ENCODE measurements at places on chromosomes 16 and 17.

DNA sequence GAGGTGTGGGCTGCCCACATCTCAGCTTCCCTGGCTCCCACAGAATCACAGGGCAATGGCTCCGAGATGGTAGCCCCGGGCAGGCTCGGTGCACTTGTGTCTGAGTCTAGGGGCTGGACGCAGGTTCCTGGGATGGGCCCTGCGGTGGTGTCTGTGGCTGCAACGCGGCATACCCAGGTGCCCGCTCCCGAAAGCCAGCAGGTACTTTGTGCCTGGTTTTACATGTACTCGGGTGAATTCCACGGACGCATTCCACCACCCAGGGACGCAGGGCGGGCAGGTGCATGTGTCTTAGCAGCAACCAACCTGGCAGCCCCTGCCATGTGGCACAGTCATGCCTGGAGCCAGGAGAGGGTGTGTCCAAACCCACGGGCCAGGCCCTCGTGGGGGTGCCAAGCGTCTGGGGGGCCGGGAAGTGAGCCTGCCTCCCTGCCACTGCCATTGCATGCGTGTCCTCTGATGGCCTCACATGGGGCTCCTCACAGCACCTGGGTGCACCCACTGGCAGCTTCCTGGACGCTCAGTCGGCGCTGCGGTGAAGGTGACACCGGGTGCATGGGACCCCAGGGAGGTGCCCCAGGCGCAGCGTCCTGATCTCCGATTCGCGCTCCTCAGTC is 4.4 kb upstream of the TMEM204 start:
- DNase-seq, result no peak

GRCh38 chr17:17874478-17874877 is 37.7 kb upstream of the SREBF1 start:
- no peak for DNase-seq

- DNase-seq, result no peak
Measured at GRCh38 chr17:3708366-3708765, 12.4 kb upstream of the P2RX5 start.

DNA sequence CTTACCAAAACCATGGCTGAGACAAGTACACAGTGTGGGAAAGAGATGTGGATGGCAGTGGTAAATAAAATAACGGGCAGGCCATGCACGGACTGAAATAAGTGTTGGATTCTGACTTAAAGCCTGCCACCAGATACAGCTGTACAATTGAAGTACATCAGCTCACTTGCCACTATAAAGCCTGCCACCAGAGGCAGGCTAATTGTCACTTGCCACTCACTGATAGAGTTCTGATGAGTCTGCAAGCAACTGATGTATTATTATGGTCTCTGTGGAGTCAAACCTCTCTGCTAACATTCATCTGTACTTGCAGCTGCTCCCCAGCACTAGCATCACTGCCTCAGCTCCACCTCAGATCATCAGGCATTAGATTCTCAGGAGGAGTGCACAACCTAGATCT is 93.0 kb downstream of the CYTH1 start:
- DNase-seq, result no peak

DNA sequence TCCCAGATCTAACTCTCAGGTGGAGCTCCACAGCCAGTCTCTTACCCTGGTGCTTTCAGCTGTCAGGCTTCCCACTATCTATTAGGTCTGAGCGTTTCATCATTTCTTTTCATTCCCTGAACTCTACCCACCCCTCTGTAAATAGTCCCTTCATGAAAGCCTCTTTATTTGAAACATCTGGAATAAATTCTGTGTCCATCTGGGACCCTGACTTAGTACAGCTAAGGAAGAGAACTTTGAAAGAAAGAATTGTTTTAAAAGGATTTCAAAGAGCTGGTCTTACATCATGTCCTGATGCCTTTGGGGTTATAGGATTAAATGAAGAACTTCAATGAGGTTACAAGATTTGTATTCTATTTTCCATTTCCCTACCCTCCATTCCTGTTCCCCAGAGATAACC is 388.5 kb upstream of the CA10 start:
- DNase-seq, result no peak

- peak; percentile 96 for DNase-seq
Measured at GRCh38 chr17:77778636-77779489, 179.6 kb upstream of the TNRC6C start.

GRCh38 chr17:49488612-49489011 is 6.5 kb upstream of the NGFR start:
- no peak for DNase-seq

GRCh38 chr16:10141671-10142070 is 40.6 kb downstream of the GRIN2A start:
- DNase-seq, result no peak

DNA sequence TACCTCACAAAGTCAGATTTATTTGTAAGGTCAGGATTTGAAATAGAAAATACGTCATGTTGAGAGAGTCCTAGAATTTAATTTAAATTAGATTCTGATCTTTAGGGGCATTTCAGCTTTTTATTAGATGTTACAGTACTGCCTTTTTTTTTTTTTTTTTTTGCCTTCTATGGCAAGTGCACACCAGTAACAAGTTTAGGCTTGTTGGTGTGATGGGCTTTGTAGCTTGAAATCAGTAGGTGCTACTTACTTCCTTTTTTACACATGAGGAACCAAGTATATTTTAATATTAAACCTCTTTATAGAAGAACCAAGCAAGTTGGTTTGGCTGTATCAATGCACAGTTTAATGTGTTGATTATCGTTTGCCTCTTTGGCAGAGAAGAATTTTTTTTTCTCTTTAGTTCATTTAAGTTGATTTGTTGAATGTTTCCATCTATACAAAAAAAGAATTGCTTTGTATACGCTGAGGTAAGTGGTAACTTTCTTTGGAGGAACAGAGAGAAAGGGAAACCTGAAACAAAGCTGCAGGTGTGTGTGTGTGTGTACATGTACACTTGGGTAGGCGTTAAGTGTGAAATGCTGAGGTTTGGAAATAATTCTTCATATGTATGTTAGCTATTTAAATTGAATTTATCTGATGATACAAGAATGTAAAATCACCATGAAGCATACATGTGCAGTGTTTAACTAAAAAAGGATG is 15.7 kb downstream of the RBL2 start:
- no peak for DNase-seq

- DNase-seq, result peak; percentile 61
Measured at GRCh38 chr17:2084036-2084765, 29.3 kb downstream of the HIC1 start.

DNA sequence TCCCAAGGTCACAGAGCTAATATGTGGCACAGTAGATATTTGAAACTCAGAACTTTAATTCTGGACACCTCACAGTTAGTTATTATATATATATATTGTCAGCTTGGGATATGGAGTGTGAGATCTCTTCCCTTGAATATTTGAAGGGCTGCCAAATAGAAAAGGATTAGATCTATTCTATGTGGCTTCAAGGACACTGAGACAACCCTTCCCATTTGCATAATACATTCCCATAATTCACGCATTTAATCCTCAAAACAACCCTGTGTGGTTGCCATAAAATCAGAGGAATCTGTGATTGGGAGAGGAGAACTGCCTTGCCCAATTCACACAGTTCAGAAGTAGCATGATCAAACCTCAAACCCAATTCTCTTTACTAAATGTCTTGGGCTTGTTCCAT is 365.8 kb upstream of the DYNLRB2 start:
- no peak for DNase-seq

GRCh38 chr17:61568219-61569072 is 22.6 kb downstream of the NACA2 start:
- no peak for DNase-seq

GRCh38 chr17:45077643-45078042 is 16.5 kb downstream of the NMT1 start:
- no peak for DNase-seq

DNA sequence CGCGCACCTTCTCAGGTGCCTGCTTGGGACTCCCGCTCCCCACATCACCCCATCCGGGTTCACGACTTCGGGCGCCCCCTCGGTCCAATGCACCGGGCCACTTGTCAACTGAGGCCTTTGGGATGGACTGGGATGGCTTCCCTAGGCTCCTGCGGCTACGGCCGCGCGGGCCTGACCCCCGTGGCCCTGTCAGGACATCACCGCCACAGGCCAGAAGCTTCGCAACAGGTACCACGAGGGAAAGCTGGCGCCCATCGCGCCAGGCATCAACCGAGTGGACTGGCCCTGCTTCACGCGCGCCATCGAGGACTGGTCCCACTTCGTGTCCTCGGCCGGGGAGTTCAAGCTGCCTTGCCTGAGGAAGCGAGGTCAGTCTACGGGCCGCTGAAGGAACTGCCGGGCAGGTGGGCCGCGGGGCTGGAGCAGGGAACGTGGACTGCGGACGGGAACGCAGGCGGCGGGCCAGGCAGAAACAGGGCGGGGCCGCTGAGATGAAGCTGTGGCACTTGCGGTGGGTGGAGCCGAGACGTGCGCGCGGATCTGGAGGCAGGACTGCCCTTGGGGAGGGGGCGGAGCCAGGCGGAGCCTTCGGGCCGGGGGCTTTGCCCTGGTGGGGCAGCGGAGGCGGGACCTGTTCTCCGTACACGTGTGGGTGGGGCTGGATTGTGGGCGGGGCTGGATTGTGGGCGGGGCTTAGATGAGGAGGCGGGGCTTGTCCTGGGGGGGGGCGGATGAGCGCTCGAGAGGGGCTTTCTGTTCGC is 13.7 kb upstream of the CNGB1 start:
- peak; percentile 96 for DNase-seq

GRCh38 chr17:50834429-50835300 is 721 bp upstream of the WFIKKN2 start:
- no peak for DNase-seq

DNA sequence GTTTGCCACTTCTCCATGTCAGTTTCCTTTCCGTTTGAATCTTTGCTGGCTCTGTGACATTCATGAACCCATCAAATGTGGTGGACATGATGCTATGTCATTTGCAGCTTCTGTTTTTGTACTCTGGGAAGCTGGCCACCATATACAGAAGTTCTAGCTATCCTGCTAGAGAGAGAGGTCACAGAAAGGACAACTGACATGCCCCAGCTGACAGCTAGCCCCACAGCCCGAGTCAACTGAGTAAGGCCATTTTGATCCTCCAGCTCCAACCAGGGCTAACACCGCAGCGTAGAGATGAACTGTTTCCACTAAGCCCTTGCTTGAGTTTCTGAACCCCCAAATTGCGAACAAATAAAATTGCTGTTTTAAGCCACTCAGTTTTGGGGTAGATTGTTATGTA is 33.8 kb downstream of the CCDC42 start:
- no peak for DNase-seq

- no peak for DNase-seq
Measured at GRCh38 chr17:61504697-61505096, 52.5 kb downstream of the TBX4 start.

- no peak for DNase-seq
Measured at GRCh38 chr17:81019563-81020442, 15.1 kb upstream of the BAIAP2 start.

GRCh38 chr17:2068031-2068518 is 13.2 kb downstream of the HIC1 start:
- no peak for DNase-seq

GRCh38 chr17:58679263-58680037 is 12.4 kb downstream of the TEX14 start:
- no peak for DNase-seq

GRCh38 chr16:56673921-56674320 is 4.3 kb downstream of the MT1H start:
- DNase-seq, result no peak

DNA sequence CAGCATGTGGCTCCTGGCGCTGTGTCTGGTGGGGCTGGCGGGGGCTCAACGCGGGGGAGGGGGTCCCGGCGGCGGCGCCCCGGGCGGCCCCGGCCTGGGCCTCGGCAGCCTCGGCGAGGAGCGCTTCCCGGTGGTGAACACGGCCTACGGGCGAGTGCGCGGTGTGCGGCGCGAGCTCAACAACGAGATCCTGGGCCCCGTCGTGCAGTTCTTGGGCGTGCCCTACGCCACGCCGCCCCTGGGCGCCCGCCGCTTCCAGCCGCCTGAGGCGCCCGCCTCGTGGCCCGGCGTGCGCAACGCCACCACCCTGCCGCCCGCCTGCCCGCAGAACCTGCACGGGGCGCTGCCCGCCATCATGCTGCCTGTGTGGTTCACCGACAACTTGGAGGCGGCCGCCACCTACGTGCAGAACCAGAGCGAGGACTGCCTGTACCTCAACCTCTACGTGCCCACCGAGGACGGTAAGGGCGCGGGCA is 645 bp downstream of the NLGN2 start:
- DNase-seq, result no peak

DNA sequence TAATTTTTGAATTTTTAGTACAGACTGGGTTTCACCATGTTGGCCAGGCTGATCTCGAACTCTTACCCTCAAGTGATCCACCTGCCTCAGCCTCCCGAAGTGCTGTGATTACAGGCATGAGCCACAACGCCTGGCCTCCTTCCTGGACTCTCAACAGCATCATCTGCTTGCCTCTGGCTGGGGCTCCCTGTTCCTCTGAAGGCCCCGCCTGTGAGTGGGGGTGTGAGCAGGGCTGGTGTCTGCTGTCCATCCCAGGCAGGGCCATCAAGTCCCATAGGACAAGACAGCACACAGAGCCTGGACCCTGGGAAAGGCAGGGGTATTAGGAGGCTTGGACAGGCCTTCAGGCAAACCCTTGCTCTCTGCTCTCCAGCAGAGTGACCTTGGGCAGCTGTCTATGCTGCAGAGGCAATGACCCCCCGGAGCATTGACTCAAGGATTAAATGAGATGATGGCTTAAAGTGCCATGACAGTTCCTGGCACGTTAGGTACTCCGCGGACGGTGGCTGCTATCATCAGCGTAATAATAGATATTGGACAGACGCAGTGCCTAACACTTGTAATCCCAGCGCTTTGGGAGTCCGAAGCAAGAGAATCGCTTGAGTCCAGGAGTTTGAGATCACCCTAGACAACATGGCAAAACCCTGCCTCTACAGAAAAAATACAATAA is 19.2 kb downstream of the SCNN1B start:
- DNase-seq, result no peak

- no peak for DNase-seq
Measured at GRCh38 chr17:1173432-1174262, 6.1 kb downstream of the ABR start.

GRCh38 chr16:22915003-22915402 is 101.0 kb downstream of the HS3ST2 start:
- no peak for DNase-seq

DNA sequence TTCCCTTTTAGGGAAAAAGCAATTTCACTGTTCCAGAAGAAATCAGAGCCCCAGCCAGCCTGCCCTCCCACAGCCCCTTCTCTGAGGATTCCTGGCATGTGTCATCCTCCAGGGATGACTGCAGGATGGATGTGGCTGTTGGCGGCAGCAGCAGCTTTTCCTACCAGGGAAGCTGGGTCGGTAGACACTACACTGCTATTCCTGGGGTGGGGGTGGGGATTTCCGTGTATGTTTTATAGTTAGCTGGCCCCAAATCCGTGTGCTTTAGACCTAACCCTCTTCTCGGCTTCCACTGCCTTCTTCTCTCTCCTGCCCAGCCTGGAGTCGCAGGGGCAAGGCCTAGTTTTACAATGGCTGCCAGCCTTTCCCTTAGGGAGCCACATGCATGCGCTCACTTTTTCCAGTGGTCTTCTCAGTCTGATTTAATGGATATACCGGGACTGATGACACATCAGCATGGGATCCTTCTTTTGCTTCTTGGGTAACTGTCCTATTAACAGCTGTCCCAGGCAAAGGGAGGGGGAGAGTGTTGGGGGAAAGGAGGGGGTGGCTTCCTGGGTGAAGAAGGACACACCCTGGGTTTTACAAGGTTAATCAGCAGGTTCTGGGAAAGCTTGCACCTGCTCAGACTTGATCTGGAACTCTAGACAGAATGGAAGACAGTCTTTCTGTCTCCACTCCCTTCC is 2.7 kb upstream of the NFE2L1 start:
- DNase-seq, result no peak

All from SK-N-SH (cell line).